ENCODE measurements at places on chromosomes 7 and 10. TPM values are rescaled to one million over a fixed set of nuclear protein-coding genes. Genes with fewer than 3 reads are reported as not detected.
A peak's percentile ranks its signal among the peaks of the same experiment; 100 is the strongest.

- 0 out of 2 replicates have a peak, but pooled peaks cover 4% of the 10 kb centered on the region for H3K4me1 ChIP-seq
- H3K27me3 ChIP-seq: no peaks in the 10 kb centered on the region
- no peak overlapping the region for H3K4me3 ChIP-seq
- no peak for DNase-seq
- H3K36me3 ChIP-seq: no peaks in the 10 kb centered on the region
Observed at GRCh38 chr10:69146759-69147158, 22.8 kb downstream of the VPS26A start.

GRCh38 chr10:14036233-14036632, 294.5 kb downstream of the FRMD4A start:
- H3K27ac ChIP-seq: no peak overlapping the region
- H3K27me3 ChIP-seq: no peaks in the 10 kb centered on the region
- H3K4me1 ChIP-seq: no peaks in the 10 kb centered on the region
- DNase-seq: no peak
- no peak overlapping the region for H3K4me3 ChIP-seq

GRCh38 chr7:99096124-99096887, 47.6 kb downstream of the SMURF1 start:
- H3K36me3 ChIP-seq: peaks cover 21% of the 10 kb centered on the region
- no peak for DNase-seq
- no peak overlapping the region for H3K4me3 ChIP-seq
- H3K4me1 ChIP-seq: peaks cover 71% of the 10 kb centered on the region
- H3K27me3 ChIP-seq: no peaks in the 10 kb centered on the region
- peak overlapping the region; percentile 64 for H3K27ac ChIP-seq

- no peaks in the 10 kb centered on the region for H3K36me3 ChIP-seq
- peaks cover 3% of the 10 kb centered on the region for H3K27me3 ChIP-seq
- H3K4me3 ChIP-seq: no peak overlapping the region
- no peak overlapping the region for H3K27ac ChIP-seq
- H3K4me1 ChIP-seq: no peaks in the 10 kb centered on the region
Observed at GRCh38 chr10:130240409-130240808, 104.2 kb downstream of the GLRX3 start.

DNA sequence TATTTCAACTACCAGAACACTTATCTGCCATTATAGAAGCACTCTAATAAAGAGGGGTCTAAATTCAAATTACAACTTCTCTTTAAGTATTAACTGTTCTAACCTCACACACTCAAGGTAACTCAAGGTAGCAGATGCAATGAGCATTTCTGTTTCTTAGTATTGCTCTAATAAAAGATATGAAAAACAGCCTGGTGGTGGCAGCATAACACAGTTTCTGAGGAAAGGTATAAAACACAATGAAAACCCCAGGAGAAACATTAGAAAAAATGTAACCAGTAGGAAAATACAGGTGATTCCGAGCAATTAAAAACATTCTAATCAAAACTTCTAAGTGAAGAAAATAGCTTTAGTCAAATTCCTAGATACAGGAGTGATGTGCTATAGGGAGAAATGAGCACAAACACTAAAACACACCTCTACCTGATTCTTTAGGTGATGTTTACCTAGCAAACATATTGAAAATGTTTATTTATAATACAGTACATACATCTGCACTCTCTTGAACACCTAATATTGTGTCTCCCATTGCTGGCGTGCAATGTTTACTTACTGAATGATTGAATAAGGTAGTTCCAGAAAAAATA, 3.5 kb downstream of the MKRN1 start:
- H3K27me3 ChIP-seq: no peaks in the 10 kb centered on the region
- no peak overlapping the region for H3K27ac ChIP-seq
- peak; percentile 80 for DNase-seq
- H3K36me3 ChIP-seq: peaks cover 3% of the 10 kb centered on the region
- no peak overlapping the region for H3K4me3 ChIP-seq
- peaks cover 30% of the 10 kb centered on the region for H3K4me1 ChIP-seq

DNA sequence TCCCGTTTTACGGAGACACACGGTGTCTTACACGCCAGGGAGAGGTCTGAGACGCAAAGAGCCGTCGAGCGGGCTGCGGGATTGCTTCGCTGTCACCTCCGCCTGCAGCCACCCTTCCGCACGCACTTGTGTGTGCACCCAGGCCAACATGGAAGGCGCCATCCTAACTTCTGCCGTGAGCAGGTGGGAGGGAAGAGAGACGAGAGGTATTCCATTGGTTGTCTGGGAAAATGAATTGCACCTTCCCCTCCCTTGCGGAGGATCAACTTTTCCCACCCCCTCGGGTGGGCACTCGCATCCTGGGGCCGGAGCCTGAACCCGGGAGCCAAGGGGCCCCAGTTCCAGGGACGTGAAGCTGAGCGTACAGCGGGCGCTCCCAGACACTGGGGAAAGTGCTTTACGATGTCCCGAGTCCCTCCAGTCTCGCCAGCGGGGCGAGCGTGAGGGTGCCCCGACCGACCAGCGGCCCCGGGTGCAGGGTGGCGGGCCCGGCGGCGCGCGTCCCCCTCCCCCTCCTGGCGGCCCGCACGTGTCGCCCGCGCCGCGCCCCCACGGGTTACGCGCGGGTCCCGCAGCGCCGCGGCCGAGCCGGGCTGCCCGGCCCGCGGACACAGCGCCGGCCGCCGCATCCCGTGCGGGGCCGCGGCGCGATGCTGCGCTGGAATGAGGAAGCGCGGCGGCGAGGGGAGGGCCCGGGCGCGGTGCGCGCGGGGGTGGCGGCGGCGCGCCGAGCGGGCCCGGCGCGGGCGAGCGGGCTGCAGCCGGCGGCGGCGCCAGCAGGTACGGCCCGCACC, 984 bp upstream of the IKZF1 start:
- H3K4me3 ChIP-seq: peak overlapping the region; percentile 76
- no peaks in the 10 kb centered on the region for H3K36me3 ChIP-seq
- no peak overlapping the region for H3K27ac ChIP-seq
- H3K4me1 ChIP-seq: peaks cover 42% of the 10 kb centered on the region
- DNase-seq: peak; percentile 78

DNA sequence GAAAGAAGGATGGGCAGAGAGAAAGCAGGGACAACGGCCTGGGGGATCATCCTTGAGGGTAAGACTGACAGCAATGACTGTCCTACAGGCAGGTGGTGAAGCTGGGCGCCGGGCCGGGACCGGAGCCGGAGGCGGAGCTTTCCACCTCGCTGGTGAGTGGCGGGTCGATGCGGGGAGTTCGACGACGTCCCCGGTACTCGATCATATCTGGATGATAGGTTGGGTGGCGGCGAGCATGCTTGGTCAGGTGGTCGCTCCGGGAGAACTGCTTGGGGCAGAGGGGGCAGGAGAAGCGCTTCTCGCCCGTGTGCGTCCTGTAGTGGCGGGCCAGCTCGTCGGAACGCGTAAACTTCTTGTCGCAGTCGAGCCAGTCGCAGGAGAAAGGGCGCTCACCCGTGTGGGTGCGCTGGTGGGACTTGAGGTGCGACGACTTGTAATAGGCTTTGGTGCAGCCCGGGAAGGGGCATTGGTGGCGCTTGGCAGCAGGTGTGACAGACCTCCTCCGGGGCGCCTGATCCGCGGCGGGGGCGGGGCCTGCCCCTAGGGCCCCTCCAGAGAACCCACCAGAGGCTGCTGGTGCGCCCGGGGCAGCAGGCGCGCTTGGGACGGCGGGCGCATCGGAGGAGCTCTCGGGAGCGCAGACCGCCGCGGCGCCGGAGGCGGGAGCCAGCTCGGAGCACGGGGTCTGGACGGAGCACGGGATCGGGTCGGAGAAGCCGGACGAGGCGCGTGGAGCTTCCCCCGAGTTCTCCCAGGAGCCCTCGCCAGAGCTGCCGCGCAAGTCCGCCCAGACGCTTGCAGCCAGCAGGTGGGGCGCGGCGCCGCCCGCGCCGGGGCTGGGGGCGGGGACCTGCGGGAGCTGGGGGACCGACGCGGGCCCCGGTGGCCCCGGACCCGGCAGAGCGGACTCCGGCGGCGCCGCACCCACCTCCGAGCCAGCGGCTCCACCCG, 752 bp downstream of the KLF14 start:
- no peak overlapping the region for H3K27ac ChIP-seq
- peak overlapping the region; percentile 45 for H3K4me3 ChIP-seq
- H3K27me3 ChIP-seq: no peaks in the 10 kb centered on the region
- no peaks in the 10 kb centered on the region for H3K36me3 ChIP-seq
- peaks cover 12% of the 10 kb centered on the region for H3K4me1 ChIP-seq
- DNase-seq: no peak

- H3K4me1 ChIP-seq: peaks cover 8% of the 10 kb centered on the region
- no peak overlapping the region for H3K27ac ChIP-seq
- H3K27me3 ChIP-seq: no peaks in the 10 kb centered on the region
- peaks cover 8% of the 10 kb centered on the region for H3K36me3 ChIP-seq
- no peak overlapping the region for H3K4me3 ChIP-seq
Observed at GRCh38 chr7:5773661-5774086, 7.8 kb downstream of the RNF216 start.

DNA sequence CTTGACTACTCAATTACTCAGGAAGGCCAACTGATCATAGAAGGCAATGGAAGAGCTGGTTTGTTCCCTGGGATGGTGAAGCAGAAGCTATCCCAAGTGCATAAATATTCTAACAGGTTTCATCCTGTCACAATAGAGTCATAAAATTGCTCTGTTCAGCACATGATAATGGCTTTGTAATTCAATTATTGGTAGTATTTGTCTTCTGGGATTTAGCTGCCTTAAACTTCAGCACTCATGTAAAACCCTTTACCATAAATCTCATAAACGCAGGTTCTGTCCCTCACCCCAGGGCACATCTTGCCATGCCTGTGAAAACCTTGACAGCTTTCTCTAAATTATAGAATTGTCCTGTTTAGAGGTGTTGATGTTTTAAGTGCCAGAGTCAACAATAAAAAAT, 417.6 kb downstream of the SORCS1 start:
- no peak for DNase-seq
- no peak overlapping the region for H3K27ac ChIP-seq
- H3K27me3 ChIP-seq: no peaks in the 10 kb centered on the region
- H3K36me3 ChIP-seq: no peaks in the 10 kb centered on the region
- H3K4me3 ChIP-seq: no peak overlapping the region

GRCh38 chr7:77651575-77652162, 44.6 kb upstream of the RSBN1L start:
- H3K27ac ChIP-seq: no peak overlapping the region
- no peak overlapping the region for H3K4me3 ChIP-seq
- H3K4me1 ChIP-seq: peaks cover 4% of the 10 kb centered on the region
- DNase-seq: peak; percentile 81
- no peaks in the 10 kb centered on the region for H3K36me3 ChIP-seq
- H3K27me3 ChIP-seq: no peaks in the 10 kb centered on the region

DNA sequence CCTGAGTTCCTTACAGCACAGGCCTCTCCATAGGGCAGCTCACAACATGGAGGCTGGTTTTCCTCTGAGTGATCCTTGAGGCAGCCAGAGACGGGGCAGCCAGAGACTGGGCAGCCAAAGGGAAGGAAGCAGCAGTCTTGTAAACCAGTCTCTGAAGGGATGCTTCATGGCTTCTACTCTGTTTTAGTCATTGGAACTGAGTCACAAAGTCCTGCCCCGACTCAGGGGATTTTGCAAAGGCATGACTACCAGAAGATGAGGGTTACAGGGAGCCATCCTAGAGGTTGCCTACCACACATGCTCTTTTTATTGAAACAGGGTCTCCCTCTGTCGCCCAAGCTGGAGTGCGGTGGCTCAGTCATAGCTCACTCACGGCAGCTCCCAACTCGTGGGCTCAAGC, 44.4 kb upstream of the COMMD3 start:
- H3K4me3 ChIP-seq: no peak overlapping the region
- H3K27me3 ChIP-seq: no peaks in the 10 kb centered on the region
- no peaks in the 10 kb centered on the region for H3K36me3 ChIP-seq
- no peaks in the 10 kb centered on the region for H3K4me1 ChIP-seq

The MRLN gene
- total RNA-seq: not detected

The GRID2IP gene
- not detected for total RNA-seq

The TRIM73 gene
- total RNA-seq: 0.22 TPM

The CCDC3 gene
- 2.9 TPM for total RNA-seq

The NCF1 gene
- total RNA-seq: 368 TPM

The RBP4 gene
- total RNA-seq: not detected

Data from Karpas-422 (cell line).